Suppressor macrophage (primary cell): ENCODE measurements at places on chromosomes 11 and 22.
A peak's percentile ranks its signal among the peaks of the same experiment; 100 is the strongest.

DNA sequence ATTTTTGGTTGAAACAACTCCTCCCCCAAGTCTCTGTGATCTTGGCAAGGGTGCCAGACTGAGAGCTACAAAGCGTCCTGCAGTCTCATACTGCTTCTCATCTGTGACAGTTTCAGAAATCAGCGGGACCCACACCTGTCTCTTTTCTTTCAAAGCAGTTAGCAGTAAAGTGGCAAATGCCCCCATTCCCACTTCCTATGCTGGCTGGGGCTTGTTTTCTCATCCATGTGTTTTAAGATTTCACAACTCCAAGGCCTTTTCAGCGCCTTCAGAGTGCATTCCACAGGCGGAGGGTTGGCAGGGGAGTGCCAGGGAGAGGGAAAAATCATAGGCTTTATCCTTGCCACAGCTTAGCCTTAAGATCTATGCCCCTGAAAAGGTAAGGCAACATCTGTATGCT is 493.5 kb downstream of the OPCML start:
- no peak for DNase-seq

DNA sequence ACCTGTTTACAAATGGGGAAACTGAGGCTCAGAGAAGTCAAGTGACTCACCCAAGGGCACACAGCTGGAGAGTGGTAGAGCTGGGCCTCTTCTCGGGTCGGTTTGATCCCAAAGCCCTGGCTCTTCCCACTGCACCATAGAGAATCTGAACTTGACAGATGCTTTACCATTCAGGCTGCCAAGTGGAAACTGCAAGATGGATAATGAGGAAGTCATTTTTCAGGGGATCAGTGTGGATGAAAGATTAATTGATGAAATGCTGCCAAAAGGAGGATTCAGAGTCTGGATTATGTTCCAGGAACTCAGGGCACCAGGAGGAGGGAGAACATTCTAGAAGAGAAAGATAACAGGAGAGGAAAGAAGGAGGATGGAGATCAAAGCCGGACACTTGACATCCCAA is 185.9 kb upstream of the ZBED5 start:
- DNase-seq: no peak

- peak; percentile 83 for DNase-seq
Measured at GRCh38 chr22:32649515-32650200, 151.8 kb upstream of the TIMP3 start.

- DNase-seq: no peak
Measured at GRCh38 chr11:74815966-74816365, 67.3 kb downstream of the RNF169 start.

DNA sequence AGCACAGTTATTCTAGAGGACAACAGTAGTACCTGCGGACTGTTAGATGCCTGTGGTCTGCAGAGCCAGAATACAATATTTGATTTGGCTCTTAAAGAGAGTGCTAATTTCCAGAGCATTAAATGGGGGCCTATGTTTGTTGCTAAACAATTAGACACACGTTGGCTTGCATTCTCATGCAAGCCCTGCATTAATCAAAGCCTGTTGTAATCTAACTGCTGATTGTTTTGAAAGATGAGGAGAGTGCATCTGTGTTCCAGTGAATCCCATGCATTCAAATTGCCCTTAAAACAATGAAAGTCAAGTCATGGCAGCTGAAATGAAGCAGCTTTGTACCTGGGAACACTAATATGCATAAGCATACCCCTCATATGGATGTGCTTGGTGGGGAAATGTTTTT is 419.4 kb downstream of the DYNC2H1 start:
- no peak for DNase-seq

DNA sequence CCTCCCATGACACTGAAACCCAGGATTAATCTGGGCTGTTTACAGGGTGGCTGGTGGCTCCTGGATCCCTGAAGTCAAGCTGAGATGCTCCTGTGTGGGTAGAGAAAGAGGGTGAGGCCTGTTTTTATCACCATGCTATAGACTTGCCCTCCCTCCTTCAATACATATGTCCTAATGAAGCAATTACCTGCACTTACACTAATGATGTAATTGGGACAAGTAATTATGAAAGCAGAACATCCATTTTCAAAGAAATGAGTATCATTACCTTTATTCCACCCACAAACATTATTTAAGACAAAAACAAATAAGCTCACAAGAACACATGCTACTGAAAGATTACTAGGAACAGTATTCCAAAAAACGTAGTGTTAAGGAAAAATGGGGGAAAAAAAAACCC is 64.3 kb upstream of the CHRM4 start:
- DNase-seq: no peak

DNA sequence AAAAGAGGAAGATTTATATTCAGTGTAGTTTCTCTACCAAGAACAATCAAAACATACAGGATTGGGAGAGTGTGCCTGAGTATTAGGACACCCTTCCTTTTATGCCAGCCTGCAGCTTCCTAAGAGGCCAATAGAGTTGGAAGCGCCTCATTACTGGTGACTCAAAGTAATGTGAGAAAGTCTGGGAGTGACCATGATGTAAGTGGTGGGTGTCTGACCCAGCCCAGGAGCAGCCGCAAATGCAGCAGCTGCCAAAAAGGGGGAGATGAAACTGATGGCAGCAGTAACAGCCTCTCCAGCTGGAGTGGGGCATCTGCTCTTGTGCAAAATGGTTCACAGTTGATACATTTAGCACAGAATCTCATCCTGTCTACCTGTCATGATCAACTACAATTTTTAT is 62.0 kb downstream of the ZNF280B start:
- DNase-seq: peak; percentile 71

GRCh38 chr11:92941676-92942571 is 27.5 kb upstream of the MTNR1B start:
- DNase-seq: peak; percentile 66

GRCh38 chr22:50143096-50143495 is 27.4 kb upstream of the PANX2 start:
- DNase-seq: no peak

DNA sequence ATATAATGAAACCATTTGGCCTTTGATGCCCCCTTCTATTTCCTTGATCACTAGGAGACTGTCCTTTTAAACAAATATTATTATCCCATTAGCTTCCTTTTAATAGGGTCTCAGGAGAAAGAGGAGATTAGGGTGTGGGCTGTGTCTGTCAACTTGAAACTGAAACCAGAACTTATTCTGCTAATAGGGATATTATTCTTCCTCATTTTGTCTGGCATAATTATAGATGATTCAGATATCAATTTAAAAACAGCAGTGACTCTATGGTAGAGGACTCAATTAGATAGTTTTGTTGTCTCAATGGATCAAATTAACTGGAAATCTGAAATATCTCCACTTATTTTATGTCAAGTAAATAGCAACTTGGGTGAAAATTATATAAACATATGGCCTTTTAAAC is 584.9 kb upstream of the CCDC90B start:
- DNase-seq: peak; percentile 28

GRCh38 chr22:37802310-37803194 is 5.2 kb upstream of the GCAT start:
- DNase-seq: peak; percentile 73

GRCh38 chr11:1076061-1076665 is 1.5 kb downstream of the MUC2 start:
- no peak for DNase-seq

DNA sequence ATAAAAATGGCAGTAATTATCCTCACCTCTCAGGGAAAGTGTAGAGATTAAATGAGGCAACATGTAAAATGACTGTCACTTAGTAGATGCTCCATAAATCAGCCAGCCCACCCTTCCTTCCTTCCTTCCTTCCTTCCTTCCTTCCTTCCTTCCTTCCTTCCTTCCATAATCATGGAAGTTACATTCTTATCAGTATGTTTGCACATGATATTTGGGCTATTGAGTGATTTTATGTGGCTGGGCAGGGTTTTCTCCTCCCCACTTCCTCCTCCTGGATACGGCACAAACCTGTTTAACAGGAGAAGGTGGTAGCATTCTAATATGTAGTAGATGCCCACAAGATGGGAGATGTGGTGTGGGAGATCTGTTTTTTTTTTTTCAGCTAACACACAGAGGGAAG is 11.9 kb downstream of the LYVE1 start:
- DNase-seq: no peak

GRCh38 chr11:33691066-33691864 is 9.4 kb downstream of the C11orf91 start:
- no peak for DNase-seq

DNA sequence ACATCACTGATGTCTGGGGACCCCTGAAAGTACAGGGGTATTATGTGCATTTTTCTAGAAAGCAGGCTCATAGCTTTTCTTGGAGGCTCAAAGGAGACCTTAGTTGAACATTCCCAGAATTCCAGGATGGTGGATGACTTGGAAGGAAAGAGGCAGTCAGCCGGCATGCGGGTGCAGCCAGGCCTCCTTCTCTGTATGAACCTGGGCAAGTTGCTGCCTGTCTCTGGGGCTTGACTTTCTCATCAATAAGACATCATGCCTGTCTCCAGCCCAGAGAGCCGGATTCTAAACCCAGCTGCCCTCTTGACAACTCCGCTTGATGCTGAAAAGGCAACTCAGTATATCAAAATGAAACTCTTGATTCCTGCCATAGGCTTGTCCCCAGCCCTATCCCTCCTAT is 12.6 kb downstream of the MS4A15 start:
- no peak for DNase-seq

- DNase-seq: no peak
Measured at GRCh38 chr11:13944016-13944415, 18.5 kb upstream of the SPON1 start.

- no peak for DNase-seq
Measured at GRCh38 chr22:46047226-46047625, 70.3 kb upstream of the WNT7B start.

DNA sequence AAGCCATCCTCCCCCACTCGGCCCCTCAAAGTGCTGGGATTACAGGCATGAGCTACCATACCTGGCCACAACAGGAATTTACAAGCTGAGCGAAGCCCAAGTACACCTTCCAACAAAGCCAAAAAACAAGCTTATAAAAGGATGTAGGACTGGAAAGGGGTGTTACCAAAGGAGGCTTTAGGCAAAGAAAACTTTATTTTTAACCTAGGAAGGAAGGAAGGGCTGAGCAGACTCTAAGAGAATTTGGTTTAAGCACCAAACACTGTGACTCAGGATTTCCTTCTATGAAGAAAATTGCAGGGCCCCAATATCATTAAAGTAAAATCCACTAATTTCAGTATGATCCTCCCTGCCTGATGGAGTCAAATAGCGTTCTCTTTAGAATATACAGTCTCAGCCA is 12.1 kb downstream of the DENND5A start:
- DNase-seq: no peak

DNA sequence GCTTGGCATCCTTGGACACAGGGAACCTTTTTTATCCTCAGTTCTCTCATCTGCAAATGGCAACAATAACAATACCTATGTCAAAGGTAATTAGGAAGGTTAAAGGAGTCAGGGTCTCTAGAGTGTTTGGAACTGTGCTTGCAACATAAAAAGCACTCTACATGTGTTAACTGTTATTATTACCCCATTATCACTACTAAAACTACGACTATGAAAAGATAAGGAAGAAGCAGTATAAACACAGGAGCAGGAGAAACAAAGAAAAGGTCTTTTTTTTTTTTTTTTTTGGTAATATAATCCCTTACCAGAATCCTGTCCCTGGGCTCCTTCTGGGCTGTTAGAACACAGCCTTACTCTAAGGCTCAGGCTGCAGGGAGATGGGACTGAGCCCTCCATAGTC is 348.2 kb downstream of the CADM1 start:
- DNase-seq: no peak

GRCh38 chr11:11426226-11426952 is 73.3 kb upstream of the CSNK2A3 start:
- DNase-seq: no peak

DNA sequence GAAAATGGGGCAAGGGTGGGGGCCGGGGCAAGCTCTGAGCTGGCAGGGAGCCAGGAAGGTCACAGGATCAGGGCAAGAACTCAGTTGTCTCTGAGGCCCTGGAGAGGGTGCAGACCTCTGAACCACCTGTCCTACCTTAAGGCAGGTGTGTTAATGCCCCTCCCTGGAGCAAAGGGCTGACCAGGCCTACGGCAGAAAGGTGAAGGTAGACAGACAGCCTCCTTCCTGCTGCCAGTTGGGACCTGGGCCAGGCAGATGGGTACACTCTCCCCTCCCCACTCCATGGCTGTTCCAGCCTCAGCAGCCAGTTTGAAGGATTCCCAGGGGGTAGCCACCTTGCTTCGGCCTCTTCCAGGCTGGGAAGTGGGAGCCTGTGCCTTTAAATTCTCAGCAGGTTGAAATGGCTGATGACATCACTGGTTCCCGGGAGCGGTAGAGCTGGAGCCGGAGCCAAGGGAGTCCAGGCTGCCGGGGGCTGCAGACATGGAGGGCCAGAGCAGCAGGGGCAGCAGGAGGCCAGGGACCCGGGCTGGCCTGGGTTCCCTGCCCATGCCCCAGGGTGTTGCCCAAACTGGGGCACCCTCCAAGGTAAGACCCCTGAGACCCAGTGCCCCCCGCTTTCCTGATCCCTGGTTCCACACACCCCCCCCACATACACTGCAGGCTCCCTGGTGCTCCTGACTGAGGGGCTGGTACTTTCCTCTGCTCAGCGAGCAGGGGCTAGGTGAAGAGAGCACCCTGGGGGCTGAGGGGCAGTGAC is at the start of gene INPP5J:
Gene INPP5J (plus strand): TSS at position 435 of the 760 bp plus-strand sequence. CDS start 49 bp downstream, at position 484.
- no peak for DNase-seq

DNA sequence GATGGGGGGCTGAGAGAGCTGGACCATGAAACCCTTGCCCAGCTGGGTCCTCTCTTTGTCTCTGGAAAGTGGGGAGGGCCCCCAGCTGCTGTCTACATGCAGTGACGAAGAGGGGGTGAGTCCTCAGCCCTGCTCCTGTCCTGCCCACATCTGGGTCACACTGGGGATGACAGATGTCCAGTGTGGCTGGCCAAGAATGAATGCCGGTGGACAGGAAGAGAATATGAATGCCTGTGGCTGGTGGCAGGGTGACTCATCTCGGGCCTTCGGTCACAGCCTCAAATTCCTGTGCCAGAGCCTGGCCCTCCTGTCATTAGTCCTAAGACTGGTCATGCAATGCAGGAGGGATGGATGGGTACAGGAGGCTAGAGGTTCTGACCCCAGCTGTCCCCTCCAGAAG is 2.2 kb upstream of the PNPLA3 start:
- DNase-seq: peak; percentile 37
